ENCODE measurements at places on chromosomes 3 and 15.

GRCh38 chr15:101306341-101307047, 11.4 kb upstream of the SNRPA1 start:
- DNase-seq: no peak

- DNase-seq: no peak
Observed at GRCh38 chr3:54069961-54070360, 52.4 kb upstream of the CACNA2D3 start.

GRCh38 chr3:127679534-127680145, 6.9 kb downstream of the ABTB1 start:
- no peak for DNase-seq

- DNase-seq: no peak
Observed at GRCh38 chr3:124250053-124250452, 258.1 kb upstream of the ROPN1 start.

- DNase-seq: no peak
Observed at GRCh38 chr3:170204023-170204472, 18.2 kb upstream of the PRKCI start.

- no peak for DNase-seq
Observed at GRCh38 chr15:48062148-48062872, 58.5 kb upstream of the SLC24A5 start.

Measured in stimulated activated CD4-positive, alpha-beta T cell treated with anti-CD3 and anti-CD28 coated beads, Interleukin-2, amount 100 ng/mL, for 48 hours (primary cell).